ENCODE measurements at places on chromosomes 16 and 17. TPM values are rescaled to one million over a fixed set of nuclear protein-coding genes. Genes with fewer than 3 reads are reported as not detected.

The NAGS gene
- polyA plus RNA-seq = 2.3 TPM

- no peak for DNase-seq
Observed at GRCh38 chr17:75571197-75571884, 16.3 kb upstream of the MYO15B start.

The KCNJ2 gene
- polyA plus RNA-seq = 0.75 TPM

- no peak for DNase-seq
Observed at GRCh38 chr17:31488982-31489294, 97.5 kb downstream of the RAB11FIP4 start.

DNA sequence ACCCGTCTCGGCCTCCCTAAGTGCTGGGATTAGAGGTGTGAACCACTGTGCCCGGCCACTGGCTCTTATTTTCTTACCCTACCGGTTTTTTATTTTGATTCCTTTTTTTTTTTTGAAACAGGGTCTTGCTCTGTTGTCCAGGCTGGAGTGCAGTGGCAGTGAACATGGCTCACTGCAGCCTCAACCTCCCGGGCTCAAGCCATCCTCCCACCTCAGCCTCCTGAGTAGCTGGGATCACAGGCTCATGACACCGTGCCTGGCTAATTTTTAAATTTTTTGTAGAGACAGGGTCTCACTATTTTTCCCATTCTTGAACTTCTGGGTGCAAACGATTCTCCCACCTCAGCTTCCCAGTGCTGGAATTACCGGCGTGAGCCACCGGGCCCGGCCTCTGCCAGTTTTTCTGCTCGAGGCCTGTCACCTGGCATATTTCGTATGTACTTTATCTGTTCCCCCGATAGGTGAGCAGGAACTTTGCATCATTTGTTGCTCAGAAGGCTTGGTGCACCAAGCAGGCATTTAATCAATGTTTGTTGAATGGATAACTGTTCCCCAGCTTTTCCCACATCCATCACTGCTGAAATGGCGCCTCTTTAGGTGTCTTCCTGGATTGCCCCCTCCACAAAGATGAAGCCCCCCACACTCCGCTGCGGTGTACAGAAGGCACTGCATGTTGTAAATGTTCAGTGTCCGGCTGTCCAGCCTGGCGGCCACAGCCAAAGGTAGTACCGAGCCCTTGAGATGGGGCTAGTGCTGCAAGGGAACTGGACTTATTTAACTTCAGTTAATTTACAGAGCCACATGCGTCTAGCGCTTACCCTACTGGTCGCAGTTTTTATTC is 858 bp upstream of the TELO2 start:
- no peak for DNase-seq

GRCh38 chr17:32551186-32551955 is 64.6 kb downstream of the CDK5R1 start:
- DNase-seq = peak; percentile 68

- peak; percentile 62 for DNase-seq
Observed at GRCh38 chr16:90077757-90078578, 837 bp upstream of the PRDM7 start.

GRCh38 chr16:79844603-79845002 is 244.1 kb upstream of the MAF start:
- no peak for DNase-seq

DNA sequence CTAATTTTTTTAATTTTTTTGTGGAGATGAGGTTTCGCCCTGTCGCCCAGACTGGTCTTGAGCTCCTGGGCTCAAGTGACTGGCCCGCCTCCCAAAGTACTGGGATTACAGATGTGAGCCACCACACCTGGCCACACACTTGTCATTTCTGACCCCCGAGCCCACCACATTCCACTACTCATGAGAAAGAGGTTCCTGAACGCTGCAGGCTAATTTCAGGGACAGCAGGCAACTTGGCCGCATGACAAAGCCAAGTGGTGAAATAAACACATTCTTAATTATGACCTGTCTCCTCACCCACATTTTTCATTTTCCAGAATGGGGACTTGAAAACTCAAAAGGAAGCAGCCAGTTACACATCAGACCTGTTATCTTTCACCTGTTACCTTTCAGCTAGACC is 114.5 kb downstream of the ABCC6 start:
- no peak for DNase-seq

All from GM23248 (cell line).